ENCODE measurements at places on chromosomes 2 and 18.

DNA sequence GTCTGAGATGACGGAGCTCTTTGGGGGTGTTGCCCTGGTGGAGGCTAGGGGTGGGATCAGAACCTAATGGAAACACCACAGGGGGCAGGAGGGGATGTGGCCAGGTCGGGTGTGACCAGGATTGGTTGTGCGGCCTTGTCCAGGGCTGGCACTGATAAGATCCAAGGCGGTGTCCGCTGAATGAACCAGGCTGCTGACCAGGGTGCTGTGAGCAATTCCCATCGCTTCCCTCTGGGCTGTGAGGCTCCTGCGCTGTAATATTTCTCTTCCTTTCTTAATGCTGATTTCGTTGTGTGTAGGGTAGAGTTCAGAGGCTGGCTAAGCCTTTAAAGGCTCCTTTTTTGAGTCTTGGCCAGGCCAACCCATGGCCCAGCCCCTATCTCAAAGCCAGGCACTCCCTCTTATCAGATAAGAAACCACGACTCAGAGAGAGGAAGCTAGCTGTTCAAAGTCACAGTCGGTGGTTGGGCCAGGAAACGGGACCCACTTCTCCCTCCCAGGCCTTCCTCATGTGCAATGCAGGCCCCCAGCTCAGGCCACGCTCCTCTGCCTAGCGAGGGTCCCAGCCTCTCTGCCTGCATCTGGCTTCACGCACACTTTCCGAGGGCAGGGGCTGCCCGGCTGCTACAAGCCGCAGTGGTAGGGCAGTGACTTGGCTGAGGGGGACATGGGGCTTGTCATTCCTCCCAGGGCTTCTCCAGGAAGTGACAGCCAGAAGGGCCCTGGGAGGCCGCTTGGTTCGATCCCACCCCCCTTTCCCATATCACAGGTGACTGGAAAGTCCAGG, 26.0 kb upstream of the FOSL2 start:
- peak; percentile 41 for DNase-seq

- DNase-seq, result no peak
Measured at GRCh38 chr2:94999431-94999883, 26.1 kb upstream of the MAL start.

DNA sequence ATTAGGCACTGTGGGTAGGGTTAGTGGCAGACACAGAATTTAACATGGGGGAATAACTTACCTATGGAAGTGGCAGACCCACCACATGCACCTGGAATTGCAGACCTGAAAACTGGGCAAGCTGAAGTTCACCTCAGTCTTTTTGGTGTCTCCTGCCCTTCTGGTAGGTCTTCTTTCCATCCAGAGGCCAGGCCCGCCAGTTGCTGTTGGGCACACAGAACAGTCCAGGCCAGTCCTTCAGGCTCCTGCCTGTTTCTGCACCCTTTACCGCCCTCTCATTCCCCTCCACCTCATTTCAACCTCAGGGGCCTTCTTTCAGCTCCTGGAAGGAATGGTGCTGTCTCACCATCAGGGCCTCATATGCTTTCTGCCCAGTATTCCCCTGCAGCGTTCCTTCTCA, 358.9 kb upstream of the ETAA1 start:
- no peak for DNase-seq

GRCh38 chr2:240573516-240574385, 5.5 kb downstream of the RNPEPL1 start:
- no peak for DNase-seq

- DNase-seq, result no peak
Measured at GRCh38 chr18:25875551-25876240, 214.7 kb downstream of the SS18 start.

GRCh38 chr2:7527165-7527722, 610.0 kb downstream of the RNF144A start:
- DNase-seq, result no peak

DNA sequence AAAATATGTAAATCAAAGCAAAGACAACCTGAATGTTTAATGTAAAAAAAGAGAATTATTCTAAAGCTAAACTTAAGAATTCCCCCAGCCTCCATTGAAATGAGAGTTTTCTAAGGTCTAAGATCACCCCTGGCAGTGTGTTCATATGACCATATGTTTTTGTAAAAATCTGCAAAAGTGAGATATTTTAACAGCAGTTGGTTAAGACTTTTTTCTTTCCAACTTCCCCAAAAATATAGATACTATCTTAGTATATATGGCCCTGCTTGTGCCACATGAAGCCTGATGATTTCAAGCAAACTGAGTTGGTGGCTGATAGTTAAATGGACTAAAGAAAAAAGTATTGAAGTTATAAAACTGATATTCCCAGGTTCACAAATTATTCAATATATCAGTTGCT, 35.4 kb downstream of the ZNF804A start:
- DNase-seq, result no peak

- no peak for DNase-seq
Measured at GRCh38 chr2:152781175-152781574, 62.8 kb downstream of the ARL6IP6 start.

DNA sequence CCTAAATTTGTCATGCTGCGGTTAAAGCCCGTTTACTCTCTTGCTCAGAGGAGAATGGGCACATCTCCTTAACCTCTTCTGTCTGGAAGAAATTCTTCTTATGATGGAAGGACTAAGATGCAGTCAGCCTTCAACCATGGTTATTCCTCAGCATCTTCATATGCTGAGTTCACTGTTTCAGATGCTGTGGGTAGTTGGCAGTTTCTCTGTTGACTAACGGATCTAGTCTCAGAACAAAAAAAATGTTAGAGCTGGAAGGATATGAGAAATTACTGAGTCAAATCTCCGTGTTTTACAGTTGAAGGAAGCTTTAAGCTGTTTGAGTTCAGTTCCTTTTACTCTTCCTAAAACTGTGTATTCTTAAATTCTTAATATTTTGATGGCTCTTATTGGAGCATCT, 43.6 kb upstream of the PGAP1 start:
- DNase-seq, result no peak

GRCh38 chr2:189841019-189841418, 56.8 kb downstream of the PMS1 start:
- DNase-seq, result no peak

GRCh38 chr18:36485772-36486171, 188.3 kb downstream of the FHOD3 start:
- DNase-seq, result no peak

DNA sequence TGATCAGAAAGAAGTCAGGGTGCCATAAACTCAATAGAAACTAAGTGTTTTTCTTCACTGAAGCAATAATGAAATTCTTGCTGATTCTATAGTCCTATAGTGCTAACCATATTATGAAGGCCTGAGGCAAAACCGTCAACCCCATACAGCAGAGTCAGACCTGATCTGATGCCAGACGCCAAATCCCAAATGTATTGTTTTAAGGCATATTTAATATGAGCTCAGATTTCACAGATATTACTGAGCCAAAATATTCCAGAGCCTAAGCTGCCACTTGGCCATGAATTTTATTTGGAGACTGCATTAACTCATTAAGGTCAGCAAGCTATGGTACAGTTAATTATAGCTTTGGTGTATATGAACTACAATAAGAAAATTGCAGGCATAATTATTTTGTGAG, 53.4 kb downstream of the SCN1A start:
- no peak for DNase-seq

- DNase-seq, result no peak
Measured at GRCh38 chr18:58761970-58762780, 90.9 kb downstream of the MALT1 start.

DNA sequence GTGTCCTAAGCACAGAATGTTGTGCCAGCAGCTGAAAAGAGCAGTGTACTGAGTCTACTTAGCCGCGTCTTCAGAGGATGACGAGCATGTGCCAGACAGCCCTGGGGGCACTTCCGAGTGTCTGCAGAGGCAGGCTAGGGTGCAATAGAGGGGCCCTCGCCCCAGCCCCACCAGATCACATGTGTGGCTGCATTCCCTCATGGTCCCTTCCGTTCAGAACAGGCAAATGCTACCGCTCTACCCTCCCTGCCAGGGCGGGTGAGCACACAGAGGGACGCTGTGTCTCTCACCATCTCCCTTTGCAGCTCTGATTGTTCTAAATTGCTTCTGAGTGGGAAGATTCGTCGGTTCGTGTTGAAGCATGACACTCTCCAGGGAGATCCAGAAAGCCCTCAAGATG, 212.2 kb upstream of the RAB12 start:
- no peak for DNase-seq

DNA sequence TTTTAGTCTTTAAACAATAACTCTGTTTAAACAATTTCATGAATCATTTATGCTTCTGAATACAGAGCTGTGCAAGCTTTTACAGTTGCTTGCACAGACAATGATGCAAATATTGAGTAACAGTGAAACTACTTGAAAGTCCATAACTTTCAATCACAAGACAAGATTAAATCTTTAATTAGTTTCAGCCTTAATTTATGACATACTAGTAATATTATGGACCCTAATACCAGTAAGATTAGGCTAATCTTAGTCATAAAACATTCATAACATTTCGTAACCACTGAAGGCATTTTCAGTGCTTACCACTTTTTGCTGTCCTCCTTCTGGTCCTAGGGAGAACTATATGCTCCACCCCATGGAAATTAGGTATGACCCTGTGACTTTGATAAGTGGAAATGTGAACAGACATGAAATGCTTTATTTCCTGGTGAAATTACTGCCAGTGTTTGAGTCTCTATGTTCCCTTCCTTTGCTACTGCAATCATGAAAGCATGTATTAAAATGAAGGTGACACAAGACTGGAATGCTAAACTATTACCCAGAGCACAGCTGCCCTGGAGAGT, 1.8 kb upstream of the COBLL1 start:
- DNase-seq, result no peak

- DNase-seq, result no peak
Measured at GRCh38 chr18:38520786-38521185, 955.2 kb upstream of the CELF4 start.

- no peak for DNase-seq
Measured at GRCh38 chr2:128187032-128187654, 96.1 kb downstream of the UGGT1 start.

DNA sequence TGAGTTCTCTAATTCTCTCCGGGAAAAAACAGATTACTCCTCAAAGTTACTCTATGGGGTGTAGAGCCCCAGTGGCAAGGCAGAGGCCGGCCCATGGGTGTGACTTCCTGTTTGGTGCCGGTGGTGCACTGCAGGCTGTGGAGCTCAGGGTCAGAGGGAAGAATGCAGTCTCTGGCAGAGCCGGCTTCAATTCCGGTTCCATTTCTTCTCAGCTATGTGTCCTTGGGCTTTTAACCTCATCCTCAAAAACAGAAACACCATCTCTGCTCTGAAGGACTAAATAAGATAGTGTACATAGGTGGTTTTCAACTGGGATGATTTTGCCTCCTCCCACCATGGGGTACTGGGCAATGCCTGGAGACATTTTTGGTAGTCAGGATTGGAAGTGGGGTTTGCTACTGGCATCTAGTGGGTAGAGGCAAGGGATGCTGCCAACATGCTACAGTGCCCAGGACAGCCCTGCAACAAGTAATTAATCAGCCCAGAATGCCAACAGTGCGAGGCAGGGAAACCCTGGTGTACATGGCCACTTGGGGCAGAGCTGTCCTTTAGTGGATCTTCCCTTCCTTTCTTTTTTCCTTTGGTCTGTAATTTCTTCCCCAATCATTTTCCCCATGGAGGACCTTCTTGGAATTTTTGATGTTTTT, 81.2 kb downstream of the INSIG2 start:
- DNase-seq, result peak; percentile 0

- no peak for DNase-seq
Measured at GRCh38 chr2:240960971-240961876, 37.2 kb upstream of the SNED1 start.

GRCh38 chr18:31206787-31207381, 44.2 kb upstream of the DSC1 start:
- DNase-seq, result no peak

- no peak for DNase-seq
Measured at GRCh38 chr2:231360881-231361371, 34.6 kb upstream of the B3GNT7 start.

DNA sequence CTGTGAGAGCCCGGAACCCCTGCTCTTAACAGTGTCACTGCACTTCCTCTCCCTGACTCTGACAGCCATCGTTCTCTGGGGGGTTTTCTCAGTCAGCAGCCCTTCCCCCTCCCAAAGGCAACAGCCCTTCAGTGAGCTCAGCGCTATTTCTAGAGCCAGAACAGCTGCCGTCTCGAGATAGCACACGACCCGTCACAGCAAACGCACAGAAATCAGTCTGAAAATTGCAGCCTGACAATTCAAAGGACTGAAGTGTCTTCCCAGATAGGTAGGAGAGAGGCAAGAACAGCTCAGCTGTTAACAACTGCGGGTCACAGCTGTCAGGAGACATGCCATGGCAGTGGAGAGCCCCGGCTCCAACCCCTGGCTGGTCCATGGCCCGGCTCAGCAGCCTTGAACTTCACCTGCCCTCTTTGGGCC, 45.4 kb downstream of the ST8SIA5 start:
- no peak for DNase-seq

DNA sequence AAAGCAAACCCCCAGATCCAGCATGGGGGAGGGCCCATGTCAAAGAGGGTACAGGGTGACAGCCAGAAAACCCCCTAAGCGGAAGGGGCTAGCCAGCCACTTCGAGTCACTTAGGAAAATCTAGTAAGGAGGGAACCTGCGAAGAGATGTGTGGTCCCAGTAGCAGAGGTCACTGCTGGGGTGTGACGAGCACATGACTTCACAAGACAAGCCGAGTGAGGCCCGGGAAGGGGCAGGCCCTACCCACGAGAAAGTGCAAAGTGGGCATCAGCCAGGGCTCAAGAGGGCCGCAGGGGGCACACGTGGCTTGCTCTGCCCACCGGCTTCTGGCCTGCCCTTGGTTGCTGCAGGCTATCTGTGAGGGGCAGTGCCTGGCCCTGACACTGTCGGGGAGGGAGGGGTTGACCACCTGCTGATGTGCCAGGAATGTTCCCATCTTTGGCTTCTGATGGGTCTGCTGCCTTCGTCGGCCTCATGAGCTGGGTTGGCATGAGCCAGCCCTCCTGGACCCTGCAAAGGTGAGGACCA, 11.5 kb downstream of the ODC1 start:
- no peak for DNase-seq

GRCh38 chr2:111535404-111535803, 348.6 kb downstream of the ANAPC1 start:
- DNase-seq, result no peak

- no peak for DNase-seq
Measured at GRCh38 chr2:79432731-79433146, 80.1 kb upstream of the CTNNA2 start.

- no peak for DNase-seq
Measured at GRCh38 chr2:18171191-18172139, 293.0 kb downstream of the KCNS3 start.

DNA sequence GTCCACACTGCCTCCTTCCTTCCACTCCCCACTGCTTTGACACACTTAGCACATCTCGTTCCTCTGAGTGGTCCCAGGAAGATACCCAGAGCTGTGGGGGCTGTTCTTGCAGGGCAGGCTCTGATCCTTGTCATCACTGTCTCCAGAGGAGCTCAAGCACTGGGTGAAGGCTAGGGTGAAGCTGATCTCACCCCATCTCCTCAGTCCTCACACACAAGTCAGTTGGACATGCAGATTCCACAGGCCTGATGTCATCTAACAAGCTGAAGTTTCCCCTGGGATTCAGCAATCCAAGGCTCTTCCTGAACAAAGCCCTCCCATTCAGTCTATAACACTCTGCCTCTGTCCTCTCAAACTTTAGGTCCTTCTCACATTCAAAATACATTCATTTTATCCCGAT, 90.6 kb upstream of the RAB6C start:
- no peak for DNase-seq
